ENCODE measurements at places on chromosomes 5 and 9.

DNA sequence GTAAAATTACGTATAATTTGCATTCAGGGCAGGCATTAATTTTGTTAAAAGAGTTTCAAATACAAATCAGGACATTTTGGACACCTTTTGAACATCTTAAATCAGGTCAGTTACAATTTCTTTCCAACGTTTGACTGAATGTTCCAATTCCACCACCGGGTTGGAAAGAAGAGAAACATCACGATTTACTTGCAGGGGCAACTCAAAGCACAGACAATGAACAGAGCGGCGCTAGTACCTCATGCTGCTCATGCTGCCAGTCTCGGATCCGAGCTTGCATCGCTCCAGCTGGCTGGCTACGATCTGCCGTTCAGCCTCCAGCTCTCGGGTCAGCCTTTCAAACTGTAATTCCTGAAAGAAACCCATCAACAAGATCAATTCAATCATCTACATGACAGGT lies 339.5 kb downstream of the CTNND2 start:
- no peak for DNase-seq

DNA sequence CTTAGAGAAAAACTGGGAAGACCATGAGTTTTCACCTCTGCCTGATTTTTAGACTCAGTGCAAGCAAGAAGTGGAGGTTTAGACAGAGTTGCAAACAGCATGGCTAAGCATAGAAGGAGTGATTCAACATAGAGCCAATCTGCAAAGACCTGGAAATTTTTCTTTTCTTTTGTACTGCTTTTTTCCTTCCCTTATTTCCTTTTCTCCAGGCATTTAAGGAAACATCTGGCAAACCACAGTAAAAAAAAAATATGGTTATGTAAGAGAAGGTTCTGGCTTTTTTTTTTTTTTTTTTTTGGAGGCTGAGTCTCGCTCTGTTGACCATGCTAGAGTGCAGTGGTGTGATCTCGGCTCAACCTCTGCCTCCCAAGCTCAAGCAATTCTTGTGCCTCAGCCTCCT lies 16.6 kb upstream of the DCAF12 start:
- DNase-seq: no peak

GRCh38 chr5:136042665-136043121 lies 13.9 kb downstream of the TGFBI start:
- DNase-seq: no peak

DNA sequence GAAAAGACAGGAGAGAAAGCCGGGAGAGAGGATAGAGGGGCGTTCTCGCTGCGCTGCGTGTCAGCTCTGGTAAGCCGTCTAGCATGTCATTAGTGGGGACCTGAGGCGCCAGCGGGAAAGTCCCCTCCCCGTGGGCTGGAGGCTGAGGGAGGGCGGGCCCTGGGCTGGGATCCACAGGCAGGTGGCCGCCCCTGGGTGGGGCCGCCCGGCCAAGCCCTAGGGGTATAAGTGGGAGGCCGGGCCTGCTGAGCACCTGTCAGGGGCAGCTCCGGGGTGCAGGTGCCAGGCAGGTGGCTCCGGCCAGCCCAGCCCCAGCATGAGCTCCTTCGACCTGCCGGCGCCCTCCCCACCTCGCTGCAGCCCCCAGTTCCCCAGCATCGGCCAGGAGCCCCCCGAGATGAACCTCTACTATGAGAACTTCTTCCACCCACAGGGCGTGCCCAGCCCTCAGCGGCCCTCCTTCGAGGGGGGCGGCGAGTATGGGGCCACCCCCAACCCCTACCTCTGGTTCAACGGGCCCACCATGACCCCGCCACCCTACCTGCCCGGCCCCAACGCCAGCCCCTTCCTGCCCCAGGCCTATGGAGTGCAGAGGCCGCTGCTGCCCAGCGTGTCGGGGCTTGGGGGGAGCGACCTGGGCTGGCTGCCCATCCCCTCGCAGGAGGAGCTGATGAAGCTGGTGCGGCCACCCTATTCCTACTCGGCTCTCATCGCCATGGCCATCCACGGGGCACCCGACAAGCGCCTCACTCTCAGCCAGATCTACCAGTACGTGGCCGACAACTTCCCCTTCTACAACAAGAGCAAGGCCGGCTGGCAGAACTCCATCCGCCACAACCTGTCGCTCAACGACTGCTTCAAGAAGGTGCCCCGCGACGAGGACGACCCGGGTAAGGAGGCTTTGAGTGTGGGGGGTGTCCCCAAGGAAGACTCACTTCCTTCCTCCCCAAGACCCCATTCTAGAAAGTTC lies at the start of gene FOXI1:
Gene FOXI1, plus strand, starts transcription at position 256 of the 970 bp plus-strand sequence. Its CDS starts 61 bp downstream, at position 317.
- DNase-seq: no peak

DNA sequence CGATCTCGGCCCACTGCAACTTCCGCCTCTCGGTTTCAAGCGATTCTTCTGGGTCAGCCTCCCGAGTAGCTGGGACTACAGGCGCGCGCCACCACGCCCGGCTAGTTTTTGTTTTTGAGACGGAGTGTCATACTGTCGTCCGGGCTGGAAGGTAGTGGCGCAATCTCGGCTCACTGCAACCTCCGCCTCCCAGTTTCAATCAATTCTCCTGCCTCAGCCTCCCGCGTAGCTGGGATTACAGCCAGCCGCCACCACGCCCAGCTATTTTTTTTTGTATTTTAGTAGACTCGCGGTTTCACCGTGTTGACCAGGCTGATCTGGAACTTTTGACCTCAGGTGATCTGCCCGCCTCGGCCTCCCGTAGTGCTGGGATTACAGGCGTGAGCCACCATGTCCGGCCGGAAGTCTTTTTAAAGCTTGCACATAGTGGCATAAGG lies 1.2 kb downstream of the SMC5 start:
- DNase-seq: no peak

DNA sequence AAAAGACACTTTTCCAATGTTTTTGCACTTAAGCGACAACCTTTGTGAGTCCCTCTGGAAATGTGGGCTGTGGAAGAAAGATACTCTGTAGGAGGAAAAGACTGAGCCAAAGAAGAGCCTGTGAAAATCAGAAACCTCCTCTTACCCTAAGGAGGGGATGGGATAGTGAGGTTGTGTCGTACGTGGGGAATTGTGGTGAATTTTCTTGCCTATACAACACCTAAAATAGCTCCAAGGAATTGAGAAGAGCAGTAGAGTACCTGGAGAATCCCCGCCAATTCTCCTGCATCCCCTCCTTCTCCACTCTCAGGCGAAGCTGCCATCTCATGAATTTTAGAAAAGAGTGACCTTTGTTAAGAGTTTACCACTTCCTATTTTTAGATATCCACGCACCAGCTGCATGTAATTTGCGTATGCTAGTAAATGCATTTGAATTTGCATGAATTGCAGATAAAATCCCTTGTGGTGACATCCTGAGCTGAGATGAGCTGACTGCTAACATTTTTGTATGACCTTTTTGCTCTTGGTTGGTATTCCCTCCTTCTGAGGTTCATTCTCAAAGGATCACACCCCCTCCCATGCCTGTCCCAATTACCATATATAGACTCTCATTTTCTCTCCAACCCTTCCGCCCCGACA lies 147.2 kb downstream of the PCSK5 start:
- no peak for DNase-seq

DNA sequence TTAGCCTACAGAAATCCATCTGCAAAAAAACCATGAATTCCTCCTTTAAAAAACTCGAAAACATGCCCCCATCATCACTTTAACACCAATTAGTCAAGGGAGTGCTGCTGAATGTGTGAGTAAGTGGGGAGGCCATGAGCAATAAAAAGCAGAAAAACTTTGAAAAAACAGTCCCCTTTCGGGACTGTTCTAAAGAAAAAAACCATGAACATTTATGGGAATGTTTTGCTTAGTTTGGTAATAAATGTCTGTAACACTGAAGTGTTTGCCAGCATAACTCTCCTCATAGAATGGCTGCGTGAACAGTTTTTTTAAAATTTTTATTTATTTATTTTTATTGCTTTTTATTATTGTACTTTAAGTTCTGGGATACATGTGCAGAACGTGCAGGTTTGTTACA lies 99.4 kb upstream of the TARS1 start:
- DNase-seq: no peak

GRCh38 chr5:18607570-18607969 lies 973.3 kb downstream of the TAF11L14 start:
- DNase-seq: no peak

DNA sequence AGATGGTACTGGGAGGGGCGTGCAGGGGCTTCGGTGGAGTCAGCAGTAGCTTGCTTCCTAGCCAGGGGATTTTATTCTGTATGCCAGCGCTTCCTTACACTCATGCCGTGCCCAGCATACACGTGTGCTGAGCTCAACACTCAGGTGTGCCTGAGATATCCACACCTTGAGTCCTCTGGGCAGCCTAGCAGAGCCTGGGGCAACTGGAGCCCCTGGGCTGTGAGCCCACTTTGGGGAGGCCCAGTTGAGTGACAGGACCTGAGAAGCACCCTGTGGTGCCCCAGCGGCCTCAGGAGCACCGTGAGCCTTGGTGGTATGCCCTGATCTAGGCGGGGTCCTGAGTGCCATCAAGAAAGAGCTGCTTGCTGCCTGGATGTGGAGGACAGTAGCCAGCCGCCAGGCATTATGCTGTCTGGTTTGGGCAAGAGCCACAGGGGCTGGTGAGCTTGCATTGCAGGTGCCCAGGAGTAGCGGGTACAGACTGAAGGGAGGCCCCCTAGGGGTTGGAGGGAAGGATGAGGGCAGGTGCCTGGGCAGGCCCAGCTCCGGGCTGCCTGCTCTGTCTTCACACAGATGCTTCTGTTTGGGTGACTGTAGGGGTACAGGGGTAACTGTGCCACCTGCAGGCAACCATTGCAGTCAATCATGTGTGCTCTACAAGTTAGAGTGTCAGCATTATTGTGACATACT lies 42.9 kb downstream of the BNIP1 start:
- no peak for DNase-seq

GRCh38 chr9:108525186-108525585 lies 330.6 kb downstream of the ACTL7B start:
- no peak for DNase-seq

DNA sequence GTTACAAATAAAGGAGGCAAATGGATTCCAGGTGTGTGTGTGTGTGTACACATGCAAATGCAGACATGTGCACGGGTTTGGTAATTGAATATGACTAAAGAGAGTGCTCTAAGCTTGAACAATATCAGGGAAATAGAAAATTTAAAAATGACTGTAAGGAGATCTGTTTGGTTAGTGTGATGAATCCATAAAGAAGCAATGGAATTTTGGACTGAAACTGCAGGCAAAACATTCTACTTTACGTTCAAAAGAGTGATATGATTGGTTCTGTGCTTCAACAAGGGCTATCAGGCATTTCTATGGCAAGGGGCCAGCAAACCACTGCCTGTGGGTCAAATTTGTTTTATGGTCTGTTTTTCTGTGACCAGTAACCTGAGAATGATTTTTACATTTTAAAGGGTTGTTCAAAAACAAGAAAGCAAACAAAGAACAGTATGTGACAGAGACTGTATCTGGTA lies 332.8 kb upstream of the KLF9 start:
- no peak for DNase-seq

- no peak for DNase-seq
Observed at GRCh38 chr5:139799359-139799758, 3.8 kb downstream of the PSD2 start.

DNA sequence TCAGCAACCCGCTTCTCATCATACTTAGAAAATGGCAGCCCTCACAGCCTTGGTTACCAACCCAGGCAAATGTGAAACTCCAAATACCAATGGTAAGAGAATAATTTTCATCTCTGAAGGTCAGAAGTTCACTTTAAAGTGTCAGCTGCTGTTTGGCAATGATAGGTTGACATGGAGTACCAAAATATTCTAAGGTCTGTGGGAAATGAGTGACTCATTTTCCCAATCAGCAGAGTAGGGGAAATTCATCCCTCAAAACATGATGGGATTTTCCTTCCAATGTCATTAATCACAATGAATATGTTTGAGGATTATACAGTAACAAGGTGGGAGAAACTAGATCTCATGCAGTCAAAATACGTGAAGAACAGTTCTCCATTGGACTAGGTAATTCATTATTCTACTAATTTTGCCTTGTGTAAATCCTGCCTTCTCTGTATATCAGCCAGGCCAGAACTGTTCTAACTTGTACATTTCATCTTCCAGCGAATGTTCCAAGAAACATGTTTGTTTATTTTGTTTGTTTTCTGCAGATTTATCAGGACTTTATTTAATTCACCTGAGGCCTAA lies 53.1 kb upstream of the ERBIN start:
- DNase-seq: no peak

DNA sequence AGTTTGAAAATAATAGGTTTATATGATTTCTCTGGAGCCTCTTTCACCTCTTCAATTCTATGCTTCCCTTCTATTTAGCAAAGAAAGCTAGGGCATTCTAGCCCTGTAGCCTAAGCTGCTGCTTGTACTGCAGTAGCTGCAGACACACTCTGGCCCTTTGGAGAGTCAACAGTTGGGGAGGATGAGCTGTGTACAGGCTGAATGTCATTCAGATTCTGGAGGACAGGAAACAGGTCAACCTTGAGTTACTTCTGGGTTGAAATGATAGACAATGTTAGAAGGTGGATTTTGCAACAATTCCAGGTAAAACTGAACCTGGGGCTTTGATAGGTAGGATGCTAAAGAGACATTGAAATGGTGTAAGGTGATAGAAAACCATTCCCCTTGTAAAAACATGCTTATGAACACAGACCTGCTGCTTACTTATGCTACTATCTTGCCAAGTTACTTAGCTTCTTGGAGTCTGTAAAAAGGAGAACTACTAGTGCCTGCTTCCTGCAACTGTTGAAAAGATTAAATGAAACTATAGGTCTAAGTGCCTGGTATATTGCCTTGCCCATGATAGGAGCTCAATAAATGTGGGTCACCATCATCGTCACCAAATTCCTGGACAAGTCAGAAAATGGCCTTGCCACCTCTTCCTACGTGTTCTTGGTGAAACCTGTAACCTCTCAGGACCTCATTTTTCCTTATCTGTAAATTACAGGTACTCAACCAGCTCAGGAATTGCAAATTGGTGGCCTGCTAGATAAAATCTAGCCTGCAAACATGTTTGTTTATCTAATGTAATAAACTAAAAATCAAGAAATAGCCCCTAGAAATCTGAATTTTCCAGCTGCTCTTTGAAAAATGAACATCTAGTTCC lies 83.7 kb downstream of the GALNT10 start:
- DNase-seq: no peak

DNA sequence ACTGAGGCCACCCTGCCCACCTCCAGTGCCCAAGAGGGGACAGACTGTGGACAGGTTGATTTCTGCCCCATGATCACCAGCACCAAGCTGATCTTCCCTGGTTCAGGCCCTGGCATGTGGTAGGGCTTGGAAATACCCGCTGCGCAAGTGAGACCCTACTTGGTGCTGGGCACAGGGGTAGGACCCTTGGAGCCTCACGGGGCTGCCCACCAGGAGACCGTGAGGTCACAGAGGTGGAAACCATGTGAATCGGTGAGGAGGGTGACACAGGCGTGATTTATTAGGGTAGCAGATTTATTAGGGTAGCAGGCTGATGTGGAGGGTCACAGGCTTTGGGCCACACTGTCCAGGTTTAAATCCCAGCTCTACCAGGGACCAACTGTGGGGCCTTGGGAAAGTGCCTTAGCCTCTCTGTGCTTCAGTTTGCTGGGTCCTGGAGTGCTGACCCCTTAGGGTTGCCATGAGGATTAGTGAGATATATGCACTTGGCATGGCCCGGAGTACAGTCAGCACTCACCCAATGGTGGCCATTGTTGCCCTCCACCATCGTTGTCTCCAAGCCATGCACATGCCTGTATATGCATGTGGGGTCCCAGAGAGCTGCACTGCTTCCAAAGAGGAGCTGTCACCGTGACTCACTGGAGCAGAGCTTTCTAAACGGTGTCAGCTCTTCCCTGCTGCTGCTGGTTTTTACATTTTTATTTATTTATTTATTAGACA lies 20.9 kb upstream of the DUSP1 start:
- no peak for DNase-seq

GRCh38 chr5:173016598-173017046 lies 33.1 kb downstream of the ATP6V0E1 start:
- DNase-seq: no peak

GRCh38 chr9:115972843-115973595 lies 180.6 kb upstream of the PAPPA start:
- DNase-seq: no peak

Data from cortex of kidney (tissue), 1 donor.